ENCODE measurements at places on chromosomes 7 and 10.
A peak's percentile ranks its signal among the peaks of the same experiment; 100 is the strongest.

- DNase-seq: no peak
Observed at GRCh38 chr10:83367036-83367435, 772.3 kb upstream of the GHITM start.

DNA sequence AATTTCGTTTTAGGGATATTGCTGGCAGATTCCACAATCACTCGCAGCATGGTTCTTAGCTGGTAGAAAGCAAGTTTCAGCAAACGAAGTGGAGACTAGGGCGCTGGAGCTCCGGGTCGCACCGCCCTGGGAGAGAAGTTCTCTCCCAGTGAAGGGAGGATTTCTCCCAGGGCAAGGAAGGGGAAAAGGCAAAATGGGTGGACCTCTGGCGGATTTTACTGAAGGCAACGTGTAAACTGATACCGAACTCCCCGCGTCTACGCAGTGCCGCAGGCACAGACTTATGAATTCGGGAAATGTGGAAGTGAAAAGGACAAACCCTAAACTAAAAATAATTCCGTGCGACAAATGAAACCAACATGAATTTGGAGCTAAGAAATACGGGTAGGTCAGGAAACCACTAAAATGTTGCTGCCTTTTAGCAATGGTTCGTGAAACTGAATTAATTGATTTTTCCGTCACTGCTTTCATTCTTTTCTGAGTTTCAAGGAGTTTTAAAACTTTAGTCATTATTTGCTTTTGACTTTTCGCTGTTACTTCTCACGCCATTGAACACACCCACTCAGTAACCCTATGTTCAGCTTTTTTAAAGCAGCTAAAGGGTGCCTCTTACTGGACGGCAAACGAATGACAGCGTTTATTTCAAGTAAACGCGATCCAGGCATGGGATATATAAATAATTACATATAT, at the start of gene MYOF:
TSS of gene MYOF (minus strand) at position 190 of the 690 bp plus-strand sequence. CDS start at position 50, 140 bp downstream.
- DNase-seq: no peak

DNA sequence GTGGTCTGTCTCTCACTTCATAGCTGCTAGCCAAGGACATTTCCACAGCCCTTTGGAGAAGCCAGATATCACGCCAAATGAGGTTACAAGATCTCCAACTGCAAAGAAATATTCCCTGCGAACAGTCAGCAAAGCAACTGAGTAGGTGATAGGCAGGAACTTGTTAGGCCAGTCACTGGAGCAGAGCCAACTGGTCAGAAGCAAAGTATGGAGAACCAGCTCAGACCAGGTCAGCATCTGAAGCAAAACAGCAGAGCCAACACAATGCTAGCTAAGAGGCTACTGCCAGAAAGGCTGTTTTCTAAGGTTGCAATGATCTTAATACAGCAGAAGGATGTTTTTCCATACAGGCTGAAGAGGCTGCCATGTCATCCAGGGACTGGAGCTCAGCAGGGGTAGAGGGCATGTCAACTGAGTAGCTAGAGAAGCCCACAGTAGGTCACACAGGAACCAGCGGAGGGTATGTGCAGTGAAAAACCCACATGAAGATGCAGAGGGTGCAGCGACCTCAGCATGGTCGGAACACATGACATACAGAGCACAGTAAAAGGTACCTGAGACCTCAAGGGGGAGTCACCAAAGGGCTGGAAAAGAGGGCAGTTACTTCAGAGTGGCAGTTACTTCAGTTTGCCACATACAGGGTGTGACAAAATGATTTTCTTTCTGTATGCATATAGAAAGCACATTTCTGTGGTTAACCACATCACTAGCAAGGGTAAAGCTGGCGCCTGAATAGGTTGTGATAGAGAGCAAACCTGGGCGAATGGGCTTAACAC, 8.9 kb downstream of the SEC31B start:
- no peak for DNase-seq

GRCh38 chr10:63286340-63286739, 153.2 kb downstream of the NRBF2 start:
- DNase-seq: no peak

DNA sequence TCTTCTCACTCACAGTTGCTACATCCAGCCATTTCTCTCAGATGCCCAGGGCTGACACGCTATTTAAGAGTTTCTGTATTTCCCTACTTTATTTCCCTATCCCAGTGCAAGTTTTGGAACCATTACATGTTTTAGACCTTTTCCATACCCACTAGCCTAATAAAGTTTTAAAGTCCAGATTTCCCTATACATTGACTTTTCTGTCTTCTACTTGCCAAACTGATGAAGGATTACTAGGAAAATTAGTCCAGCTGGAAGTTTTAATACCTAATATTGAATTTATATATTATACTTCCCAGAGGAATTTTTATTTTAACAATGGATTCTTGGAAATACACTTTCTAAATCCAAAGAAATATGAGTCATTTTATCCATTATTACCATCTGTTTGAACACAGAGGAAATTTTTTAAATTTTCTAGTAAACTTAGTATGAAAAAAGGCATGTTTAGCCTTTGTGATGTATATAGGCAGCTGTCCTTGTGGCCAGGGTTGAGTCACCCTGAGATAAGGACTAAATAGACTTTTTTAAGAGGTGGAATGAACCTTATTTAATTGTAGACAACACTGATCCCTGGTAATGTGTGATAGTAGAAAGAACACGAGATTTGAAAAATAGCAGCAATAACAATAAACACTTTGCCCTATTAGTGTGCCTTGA, 205.0 kb downstream of the TFEC start:
- DNase-seq: no peak

DNA sequence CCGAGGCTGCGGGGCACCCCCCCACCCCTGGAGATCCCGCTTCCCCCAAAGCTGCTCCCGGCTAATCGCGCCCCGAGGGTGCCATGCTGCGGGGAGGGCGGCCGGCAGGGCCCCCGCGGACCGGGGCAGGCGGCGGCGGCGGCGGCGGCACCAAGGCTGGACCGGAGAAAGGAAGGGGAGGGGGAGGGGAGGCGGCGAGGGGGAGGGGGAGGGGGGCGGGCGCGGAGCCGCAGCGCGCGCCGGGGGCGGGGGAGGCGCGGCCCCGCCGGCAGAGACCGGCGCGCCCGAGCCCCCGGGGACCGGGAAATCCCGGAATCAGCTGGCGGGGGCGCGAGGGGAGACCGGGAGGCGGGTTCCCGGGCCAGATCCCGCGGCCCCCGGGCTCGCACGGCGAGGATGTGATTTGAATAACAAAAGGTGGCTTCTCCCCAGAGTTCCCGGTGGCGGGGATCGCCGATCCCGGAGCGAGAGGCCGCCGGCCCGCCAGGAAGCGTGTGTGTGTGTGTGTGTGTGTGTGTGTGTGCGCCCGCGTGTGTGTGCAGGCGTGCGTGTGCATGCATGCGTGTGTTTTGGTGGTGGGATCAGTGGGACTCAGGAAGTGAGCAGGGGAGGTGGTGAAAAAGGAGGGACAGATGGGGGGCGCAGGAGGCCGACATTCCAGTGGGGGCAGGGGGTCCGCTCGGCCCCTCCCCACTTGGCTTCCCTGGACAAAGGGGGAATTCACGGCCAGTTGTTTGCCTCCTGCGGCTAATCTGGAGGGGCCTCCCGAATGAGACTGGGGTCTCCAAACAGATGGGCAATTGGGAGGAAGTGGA, 99.5 kb downstream of the HIP1 start:
- no peak for DNase-seq

GRCh38 chr7:116762971-116763370, 91.0 kb downstream of the MET start:
- no peak for DNase-seq

- no peak for DNase-seq
Observed at GRCh38 chr7:122304319-122304975, at the start of gene FEZF1. TSS of gene FEZF1 (minus strand) at chr7:122304750. CDS start at chr7:122304437, 313 bp downstream.

DNA sequence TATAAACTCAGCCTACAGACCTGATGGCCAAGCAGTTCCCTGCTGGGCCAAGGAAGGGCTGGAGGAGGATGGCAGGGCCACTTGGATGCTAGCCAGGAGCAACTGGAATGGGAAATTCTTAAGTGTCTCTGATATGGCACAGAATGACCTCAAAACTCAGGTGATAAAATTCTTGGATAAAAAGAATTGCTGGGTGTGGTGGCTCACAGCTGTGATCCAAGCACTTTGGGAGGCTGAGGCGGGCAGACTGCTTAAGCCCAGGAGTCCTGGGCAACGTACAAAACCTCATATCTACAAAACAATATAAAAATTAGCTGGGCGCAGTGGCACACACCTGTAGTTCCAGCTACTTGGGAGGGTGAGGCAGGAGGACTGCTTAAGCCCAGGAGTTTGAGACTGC, 14.0 kb upstream of the PKD1L1 start:
- DNase-seq: no peak

- DNase-seq: peak; percentile 26
Observed at GRCh38 chr10:60901561-60902235, 42.3 kb downstream of the RHOBTB1 start.

DNA sequence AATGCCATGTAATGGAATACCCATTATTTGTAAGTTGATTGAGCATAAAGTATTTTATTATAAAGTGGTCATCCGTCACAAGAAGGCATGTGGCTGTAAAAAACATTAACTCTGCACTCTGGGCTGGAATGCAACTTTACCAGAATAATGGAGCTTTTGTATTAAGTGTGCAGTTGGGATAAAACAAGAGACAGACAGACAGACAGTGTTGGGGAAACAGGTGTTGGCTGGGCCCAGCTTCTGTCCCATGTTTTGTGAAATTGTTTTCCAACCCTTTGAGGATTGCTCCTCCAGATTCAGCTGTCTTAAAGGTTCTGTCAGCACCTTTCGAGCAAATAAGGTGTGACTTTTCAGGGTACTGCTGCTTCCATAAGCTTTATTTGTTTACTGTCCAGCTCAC, 67.9 kb upstream of the NFKB2 start:
- DNase-seq: no peak

- DNase-seq: no peak
Observed at GRCh38 chr7:131547589-131547988, 8.8 kb downstream of the PODXL start.

GRCh38 chr10:14949291-14949690, 4.6 kb downstream of the DCLRE1C start:
- no peak for DNase-seq

GRCh38 chr10:93452143-93452542, 30.0 kb downstream of the MYOF start:
- no peak for DNase-seq

DNA sequence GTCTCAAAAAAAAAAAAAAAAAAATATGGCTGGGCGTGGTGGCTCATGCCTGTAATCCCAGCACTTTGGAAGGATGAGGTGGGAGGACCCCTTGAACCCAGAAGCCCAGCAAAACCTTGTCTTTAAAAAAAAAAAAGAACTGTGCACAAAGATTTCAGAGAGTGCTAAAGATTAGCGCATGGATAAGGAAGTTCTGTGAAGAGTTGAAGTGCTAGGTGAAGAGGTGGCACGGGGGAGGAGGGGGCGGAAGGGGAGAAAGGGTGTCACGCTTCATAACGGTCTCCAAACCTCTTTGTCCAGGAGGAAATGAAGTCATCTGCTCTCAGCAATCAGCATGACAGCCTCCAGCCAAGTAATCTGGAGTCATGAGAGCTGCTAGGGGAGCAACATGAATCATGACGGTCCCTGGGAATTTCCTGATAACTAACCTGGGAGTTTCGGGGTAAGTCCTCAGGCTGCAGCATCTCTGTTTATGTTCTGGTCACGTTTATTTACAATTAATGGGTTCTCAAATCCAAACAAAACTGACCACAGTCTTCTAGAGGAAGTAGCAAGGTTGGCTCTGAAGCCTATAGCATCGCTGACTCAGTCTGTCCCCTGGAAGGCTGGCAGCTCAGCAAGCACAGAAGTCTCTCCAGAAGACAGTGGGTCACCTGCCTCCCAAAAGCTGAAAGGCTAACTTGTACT, 1.9 kb upstream of the PLAU start:
- no peak for DNase-seq

GRCh38 chr10:120990831-120991230, 139.7 kb downstream of the WDR11 start:
- no peak for DNase-seq

DNA sequence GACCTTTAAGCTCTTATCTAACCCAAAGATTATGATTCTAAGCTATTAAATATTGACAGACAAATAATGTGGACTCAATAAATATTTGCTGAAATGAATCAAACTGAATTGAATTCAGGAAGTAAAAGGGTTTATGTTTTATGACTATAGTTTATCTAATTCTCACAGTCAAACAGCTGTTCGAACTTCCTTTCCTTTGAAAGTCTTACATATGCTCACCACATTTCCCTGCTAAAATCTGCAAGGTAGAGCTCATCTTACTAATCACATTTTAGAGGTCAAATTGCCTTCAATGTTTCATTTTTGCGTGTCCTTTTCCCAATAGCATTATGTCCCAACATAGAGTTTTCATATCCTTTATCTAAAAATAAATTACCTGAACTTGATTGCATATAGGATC, 154.9 kb upstream of the PPP1R3A start:
- no peak for DNase-seq

DNA sequence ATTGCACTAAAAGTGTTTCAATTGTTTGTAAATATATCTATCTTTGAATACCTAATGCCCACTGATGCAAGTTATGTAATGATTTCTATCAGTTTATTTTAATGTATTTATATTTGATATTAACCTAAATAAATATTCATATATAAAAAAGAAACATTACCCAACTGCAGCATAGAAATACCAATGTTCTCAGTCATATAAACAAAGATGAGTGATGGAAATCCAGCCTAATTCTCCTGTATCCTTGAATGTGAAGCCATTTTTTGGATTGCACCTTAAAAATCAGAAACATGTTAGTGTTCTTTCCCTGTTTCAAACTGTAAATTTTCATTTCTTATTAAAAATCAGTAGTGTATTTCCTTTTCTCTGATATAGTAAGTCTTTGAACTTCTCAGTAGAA, 305.8 kb upstream of the GNAI1 start:
- no peak for DNase-seq

GRCh38 chr10:102332772-102333171, 62.7 kb upstream of the NFKB2 start:
- no peak for DNase-seq

GRCh38 chr10:33381451-33382215, 47.2 kb upstream of the NRP1 start:
- DNase-seq: no peak

DNA sequence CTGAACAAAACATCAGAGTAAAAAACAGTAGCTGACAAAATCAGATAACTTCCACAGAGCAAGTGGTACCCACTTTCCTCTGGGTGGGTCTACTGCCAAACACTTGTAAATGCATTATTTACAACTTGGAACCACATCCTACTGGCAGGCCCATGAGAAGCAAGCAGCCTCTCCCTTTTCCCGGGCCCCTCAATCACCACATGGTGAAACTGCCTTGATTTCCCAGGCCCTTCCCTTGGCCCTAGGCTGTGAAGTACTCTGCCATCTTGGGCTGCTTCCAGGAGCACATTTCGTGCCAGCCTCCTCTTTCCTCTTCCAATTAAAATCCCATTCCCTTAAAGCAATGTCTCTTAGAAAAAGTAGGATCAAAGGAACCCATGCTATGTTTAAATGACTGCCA, 71.4 kb downstream of the CUZD1 start:
- DNase-seq: no peak

DNA sequence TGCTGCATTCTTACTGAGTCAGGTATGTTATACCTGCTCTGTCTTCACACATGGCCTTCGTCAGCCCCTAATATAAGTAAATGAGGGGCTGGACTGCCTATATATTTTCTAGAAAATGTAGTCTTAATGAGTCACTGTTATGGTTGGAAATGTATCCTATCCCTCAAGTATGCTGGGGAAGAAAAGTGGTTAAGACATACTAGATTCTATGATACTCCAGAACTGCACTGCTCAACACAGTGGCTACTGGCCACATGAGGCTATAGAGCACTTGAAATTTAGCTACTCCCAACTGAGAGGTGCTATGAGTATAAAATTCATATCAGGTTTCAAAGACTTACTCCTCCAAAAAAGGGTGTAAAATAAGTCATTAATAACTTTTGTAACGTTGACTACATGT, 104.3 kb upstream of the STEAP1B start:
- DNase-seq: no peak

- DNase-seq: no peak
Observed at GRCh38 chr10:32605787-32606186, 159.8 kb downstream of the CCDC7 start.

Measured in hypothalamus (tissue), 51 donors.